ENCODE measurements at places on chromosomes 16 and 17. TPM values are rescaled to one million over a fixed set of nuclear protein-coding genes. Genes with fewer than 3 reads are reported as not detected.

The ATXN2L gene
- total RNA-seq = 124 TPM

GRCh38 chr16:7555459-7555858 is 222.8 kb downstream of the RBFOX1 start:
- no peaks in the 10 kb centered on the region for H3K4me1 ChIP-seq
- no peaks in the 10 kb centered on the region for H3K36me3 ChIP-seq
- no peak overlapping the region for H3K4me3 ChIP-seq
- DNase-seq = no peak
- H3K27ac ChIP-seq = no peak overlapping the region

- H3K4me3 ChIP-seq = no peak overlapping the region
- no peaks in the 10 kb centered on the region for H3K27me3 ChIP-seq
- no peaks in the 10 kb centered on the region for H3K4me1 ChIP-seq
- no peak for DNase-seq
These were observed 4.1 kb upstream of the NAGS start for GRCh38 chr17:44000141-44000860.

- no peaks in the 10 kb centered on the region for H3K27me3 ChIP-seq
- H3K36me3 ChIP-seq = no peaks in the 10 kb centered on the region
- no peak for DNase-seq
- no peaks in the 10 kb centered on the region for H3K4me1 ChIP-seq
- no peak overlapping the region for H3K27ac ChIP-seq
- H3K4me3 ChIP-seq = peak overlapping the region; percentile 73
These were observed 641 bp downstream of the SBK1 start for GRCh38 chr16:28292731-28293600.

DNA sequence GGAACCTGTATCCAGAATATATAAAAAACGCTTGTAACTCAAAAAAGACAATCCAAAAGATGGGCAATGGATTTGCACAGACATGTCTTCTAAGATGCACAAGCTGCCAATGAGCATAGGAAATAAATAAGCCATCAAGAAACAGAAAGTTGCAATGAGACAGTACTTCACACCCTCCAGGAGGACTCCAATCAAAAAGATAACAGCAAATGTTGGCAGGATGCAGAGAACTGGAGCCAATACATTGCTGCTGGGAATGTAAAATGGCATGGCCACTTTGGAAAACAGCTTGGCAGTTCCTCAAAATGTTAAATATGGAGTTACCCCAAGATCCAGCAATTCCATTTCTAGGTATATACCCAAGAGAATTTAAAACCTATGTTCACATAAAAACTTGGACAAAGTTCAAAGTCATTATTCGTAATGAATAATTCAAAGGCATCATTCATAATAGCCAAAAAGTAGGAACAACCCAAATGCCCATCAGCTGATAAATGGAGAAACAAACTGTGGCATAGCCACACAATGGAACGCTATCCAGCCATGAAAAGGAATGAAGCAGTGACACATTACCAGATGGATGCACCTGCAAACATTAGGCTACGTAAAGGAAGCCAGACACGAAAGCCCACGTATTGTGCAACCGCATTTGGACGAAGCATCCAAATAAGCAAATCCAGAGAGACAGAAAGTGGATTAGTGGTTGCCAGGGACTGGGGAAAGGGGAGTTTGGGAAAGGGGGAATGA is 25.6 kb downstream of the GGA2 start:
- peaks cover 16% of the 10 kb centered on the region for H3K36me3 ChIP-seq
- no peak for DNase-seq
- no peaks in the 10 kb centered on the region for H3K4me1 ChIP-seq
- H3K27ac ChIP-seq = no peak overlapping the region
- H3K4me3 ChIP-seq = no peak overlapping the region
